Cardiac septum (tissue), 1 donor: ENCODE measurements at places on chromosomes 12 and 14.
A peak's percentile ranks its signal among the peaks of the same experiment; 100 is the strongest.

- no peak for DNase-seq
Measured at GRCh38 chr14:58816416-58817115, 178.8 kb downstream of the DACT1 start.

GRCh38 chr12:27429606-27430005, 16.9 kb upstream of the SMCO2 start:
- DNase-seq, result no peak

- DNase-seq, result peak; percentile 78
Measured at GRCh38 chr14:61322011-61322798, 826 bp downstream of the PRKCH start.

DNA sequence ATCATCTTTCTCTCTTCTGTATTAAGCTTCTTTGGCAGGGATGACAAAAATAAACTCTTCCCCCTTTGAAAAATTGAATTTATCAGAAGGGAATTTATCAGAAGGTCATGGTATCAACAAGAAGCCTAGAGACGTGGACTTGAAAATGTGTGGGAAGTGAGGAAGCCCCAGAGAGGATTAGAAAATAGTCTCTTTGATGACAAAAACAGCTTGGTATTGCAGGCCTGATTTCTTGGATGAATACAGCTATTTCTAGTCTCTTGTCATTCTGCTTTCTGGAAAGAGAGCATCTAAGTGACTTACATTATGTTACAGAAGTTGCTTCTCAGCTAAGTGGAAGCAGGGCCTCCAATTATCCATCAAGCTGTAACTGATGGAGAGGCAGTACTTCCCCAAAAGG, 111.1 kb downstream of the KITLG start:
- no peak for DNase-seq

DNA sequence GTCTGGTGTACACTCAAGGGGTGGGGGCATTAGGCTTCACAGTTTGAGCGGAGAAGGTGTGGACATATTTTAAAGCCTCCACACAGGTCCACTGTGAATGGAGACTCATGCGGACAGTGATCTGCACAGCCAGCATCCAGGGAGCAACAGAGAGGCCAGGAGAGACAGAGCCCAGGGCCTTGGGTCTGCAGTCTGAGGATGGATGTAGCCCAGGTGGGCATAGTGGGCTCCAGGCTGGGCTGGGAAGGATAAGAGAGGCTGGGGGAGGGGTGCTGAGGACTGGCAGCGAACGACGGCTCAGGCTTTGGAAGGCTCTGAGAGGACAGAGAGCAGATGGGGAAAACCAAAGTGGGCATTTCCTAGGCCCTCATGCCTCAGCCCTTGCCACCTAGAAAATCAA, 128.8 kb downstream of the PAPOLA start:
- peak; percentile 41 for DNase-seq

GRCh38 chr12:125996443-125996842, 931.2 kb downstream of the AACS start:
- no peak for DNase-seq

GRCh38 chr14:71776471-71777360, 155.5 kb upstream of the RGS6 start:
- no peak for DNase-seq

- no peak for DNase-seq
Measured at GRCh38 chr14:28755198-28755815, 11.3 kb upstream of the FOXG1 start.

DNA sequence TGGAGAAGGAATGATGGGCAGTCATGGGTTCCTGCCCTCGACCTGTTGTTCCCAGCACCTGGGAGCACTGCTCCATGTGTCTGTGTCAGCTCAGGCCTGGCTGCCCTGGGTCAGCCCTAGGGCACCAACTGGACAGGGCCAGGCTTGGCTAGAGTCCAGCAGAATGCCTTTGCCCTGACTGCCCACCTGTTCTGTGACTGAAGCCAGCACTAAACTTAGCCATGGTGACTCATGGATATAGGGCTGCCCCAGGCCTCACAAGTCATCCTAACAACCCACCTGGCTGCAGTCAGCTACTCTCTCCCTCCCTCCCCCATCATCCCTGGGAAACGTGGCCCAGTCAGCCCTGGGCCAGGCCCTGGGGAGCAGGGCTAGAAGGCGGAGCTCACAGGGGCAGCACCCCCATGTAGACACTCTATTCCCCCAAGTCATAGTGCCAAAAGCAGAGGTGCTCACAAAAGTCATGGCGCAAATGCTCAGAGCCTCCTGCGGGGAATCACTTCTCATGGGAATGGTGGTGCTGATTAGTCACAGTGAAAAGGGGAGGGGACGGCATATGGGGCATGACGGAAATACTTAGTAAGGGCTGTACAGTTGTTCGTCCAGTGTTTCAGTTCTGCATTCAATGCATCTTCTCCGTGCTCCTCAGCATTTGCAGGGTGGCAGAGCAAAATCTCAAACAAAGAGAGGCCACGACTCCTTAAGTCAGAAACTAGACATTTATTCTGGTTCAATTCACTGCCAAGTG, 52.0 kb upstream of the NTF3 start:
- DNase-seq, result no peak

DNA sequence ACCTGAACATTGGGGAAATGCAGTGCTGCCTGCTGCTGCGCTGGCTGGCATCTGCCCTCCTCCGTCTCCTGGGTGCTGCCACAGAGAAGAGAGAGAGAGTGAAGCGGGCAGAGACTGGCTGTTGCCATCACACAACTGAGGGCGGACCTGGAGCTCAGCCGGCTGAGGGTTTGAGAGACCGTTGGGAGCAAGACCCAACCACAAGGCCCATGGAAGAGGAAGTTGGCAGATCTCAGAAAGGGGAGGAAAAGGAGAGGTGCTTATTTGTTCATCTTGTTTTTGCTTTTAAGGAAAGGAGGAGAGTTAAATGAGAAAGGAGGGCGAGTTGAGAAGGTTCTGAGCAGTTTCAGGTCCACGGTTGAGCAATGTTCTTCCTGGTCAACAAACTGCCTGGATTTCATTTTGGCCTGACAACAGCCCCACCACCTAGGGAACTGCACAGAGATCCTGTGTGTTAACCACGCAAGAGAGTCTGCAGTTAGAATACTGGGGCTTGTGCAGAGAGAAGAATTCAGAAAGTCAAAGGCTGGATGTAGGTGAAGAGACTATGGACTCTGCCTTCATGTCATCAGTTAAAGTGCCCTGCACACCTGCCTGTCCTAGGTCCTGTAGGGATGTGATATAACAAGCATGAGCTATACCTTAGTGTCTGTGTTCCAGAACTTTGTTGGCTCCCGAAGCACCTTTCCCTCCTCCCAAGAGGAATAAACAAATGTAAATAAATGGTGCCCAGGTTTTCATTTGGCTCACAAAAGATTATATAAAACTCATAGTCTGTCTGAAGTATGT, 124.6 kb downstream of the ETV6 start:
- DNase-seq, result no peak

DNA sequence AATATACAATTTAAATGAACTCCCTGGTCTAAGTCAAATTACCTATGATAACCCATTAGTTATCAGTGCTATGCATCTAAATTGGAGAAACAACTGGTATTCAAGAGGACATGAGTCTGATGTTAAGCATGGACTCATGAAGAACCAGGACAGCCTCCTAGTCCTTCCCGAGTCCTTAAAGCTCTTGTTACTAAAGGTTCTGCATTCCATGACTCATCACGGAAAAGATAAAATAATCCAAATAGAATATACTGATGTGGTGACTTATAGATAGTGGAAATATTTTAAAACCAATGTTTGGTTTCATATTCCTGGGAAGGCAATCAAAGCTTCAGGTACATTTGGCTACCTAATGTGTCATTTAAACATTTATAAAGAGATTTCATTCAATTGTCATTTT, 117.2 kb upstream of the PMCH start:
- DNase-seq, result no peak

DNA sequence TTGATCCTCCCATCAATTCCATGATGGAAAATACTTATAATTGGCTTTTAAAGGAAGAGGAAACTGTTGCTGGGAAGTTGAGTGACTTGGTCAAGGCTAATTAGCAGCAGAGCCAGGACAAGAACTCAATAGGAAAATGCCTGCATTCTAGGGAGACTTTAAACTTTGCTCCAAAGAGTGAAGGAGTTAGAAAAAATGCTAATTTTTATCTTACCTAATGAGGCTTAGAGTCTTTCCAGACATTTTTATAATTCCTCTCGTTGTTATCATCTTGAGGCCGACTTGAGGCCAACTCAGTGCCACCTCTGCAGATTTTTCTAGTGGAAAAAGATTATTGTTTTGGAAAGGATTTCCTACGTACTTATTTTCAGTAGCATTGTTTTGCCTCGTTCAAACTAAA, 344.6 kb downstream of the ETNK1 start:
- DNase-seq, result no peak

GRCh38 chr14:51996148-51996746, 6.9 kb downstream of the RTRAF start:
- no peak for DNase-seq

DNA sequence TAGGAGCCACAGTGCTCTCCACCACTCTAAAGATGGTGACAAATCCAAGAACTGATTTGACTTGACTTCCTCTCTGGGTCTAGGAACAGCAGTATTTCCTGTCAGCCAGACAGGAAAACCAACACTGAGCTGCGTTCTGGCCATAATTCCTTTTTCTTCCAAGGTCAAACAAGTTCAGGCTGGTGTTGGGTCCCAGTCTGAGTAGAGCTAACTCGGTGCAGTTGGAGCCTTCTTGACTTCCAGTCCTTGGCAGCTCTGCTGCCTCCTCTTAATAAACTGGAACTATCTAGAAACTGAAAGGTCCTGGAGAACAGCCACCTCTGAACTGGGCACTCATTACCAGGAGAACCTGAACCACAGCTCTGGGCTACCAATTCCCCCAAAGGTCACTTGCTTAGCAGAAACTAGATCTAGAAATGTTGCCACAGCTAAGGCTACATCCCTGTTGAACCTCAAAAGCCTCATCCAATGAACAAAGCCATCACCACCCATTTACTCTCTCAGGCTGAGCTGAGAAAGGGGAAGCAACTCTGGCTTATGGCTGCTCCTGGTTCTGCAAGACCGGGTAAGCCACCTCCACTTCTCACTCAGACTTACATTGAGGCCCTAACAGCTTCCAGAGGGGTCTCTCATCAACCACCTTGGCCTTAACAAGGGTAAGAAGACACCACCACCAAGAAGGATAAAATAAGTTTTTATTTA, 27.7 kb downstream of the MAX start:
- DNase-seq, result no peak

DNA sequence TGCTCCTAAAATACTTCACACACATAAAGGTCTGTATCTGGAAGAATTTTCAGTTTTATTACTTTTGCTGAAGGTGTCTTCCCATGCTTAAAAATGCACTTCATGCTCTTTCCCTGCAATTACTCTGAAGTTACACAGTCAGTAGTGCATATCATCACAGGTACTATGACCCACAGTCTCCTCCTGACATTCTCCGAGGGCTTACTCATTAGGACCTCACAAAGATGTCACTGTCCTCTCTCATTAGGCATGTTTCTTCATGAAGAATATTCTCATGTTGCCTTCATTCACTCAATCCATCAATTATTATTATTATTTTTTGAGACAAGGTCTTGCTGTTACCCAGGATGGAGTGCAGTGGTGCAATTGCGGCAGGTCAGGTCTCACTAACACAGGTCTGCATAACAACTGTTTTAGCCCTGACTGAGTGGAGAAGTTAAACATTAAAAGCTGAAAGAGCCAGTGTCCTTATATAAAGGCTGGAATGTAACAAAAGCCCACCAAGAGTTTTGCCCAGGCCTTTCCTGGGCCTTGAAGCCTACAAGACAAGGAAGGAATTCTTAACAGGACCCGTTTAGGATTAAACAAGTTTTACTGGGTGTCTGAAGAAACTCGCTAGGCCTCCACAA, 119.5 kb upstream of the WSCD2 start:
- DNase-seq, result no peak

DNA sequence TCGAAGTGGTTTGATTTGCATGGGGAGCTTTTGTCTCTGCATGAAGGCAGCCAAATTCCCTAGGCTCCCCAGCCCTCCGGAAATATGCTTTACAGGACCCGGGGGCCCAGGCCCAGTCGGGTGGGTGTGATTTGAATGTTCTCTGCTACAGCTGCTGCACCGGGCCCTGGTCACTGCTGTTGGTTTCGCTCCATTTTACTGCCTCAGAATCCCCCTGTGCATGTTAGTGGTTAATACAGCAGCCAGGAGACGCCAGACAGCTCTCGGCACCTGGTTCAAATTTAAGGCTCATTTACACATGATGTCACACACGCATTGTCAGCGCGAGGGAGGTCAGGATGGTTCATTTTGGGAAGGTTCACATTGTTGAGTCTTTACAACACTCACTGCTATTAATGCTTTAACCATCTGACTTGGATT, 99.6 kb downstream of the SLC38A6 start:
- DNase-seq, result no peak

DNA sequence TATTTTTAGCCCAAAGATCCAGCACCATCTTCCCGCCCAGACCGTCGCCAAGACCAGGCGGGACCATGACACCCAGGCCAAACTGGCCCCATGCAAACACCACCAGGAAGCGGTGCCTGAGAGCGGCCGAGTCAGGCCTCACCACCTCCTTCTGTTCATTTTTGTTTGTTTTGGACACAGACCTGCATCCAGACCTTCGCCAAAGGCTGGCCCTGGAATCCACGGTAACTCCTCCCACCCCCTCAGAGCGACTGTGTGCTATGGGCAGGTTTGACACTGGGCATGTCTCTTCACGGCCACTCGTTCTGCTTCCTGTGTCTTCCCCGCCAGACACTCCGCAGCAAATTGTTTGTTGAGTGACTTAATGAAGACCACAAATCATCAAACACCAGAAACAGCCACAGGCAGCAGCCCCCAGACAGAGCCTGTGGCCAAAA, 47.1 kb downstream of the NCOR2 start:
- no peak for DNase-seq
